ENCODE measurements at places on chromosomes 6 and 20.

- DNase-seq, result no peak
Observed at GRCh38 chr20:52204136-52204535, 12.6 kb upstream of the ZFP64 start.

GRCh38 chr6:6751619-6752023, 163.1 kb downstream of the LY86 start:
- DNase-seq, result no peak

DNA sequence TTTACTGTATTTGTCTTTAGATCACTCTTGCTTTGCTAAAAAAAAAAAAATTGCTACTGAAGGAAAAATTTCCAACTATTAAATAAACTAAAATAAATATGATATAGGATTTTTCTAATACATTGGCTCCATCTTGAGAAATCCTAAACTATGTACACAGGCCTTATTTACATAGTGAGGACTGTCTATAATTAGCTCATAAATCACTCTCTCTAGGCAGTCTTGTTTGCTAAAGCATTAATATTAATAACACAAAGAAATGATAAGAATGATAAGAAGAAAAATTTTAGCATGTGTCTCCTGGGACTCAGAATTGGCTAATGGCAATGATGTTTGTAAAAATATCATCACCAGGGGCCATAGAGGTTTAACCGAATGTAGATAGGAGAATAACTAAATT, 13.3 kb upstream of the CRYBG1 start:
- no peak for DNase-seq

GRCh38 chr20:35226884-35227681, 593 bp downstream of the MMP24 start:
- peak; percentile 19 for DNase-seq

DNA sequence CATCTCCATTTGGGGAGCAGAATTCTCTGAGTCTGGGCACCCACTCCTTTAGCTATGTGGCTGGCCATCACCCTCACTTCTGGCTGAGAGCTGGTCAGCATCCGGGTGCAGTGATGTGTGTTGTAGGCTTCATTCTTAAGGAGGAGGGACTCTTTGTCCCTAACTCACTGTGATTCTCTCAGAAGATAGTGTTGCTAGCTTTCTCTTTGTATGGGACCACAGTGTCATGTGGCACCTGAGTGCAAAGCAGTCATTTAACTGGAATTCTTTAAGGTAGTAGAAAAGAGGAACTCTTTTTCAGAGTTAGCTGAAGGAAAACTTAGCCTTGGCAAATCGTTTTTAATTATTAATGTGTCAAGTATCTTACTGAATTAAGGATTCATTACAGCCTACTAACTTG, 165.9 kb downstream of the JARID2 start:
- no peak for DNase-seq

GRCh38 chr20:42432496-42433334, 757.0 kb downstream of the PTPRT start:
- no peak for DNase-seq

GRCh38 chr6:24891004-24891403, 44.8 kb downstream of the RIPOR2 start:
- DNase-seq, result no peak

- DNase-seq, result no peak
Observed at GRCh38 chr6:102680413-102680812, 1286.9 kb downstream of the GRIK2 start.

GRCh38 chr20:62885896-62886708, 24.5 kb upstream of the TCFL5 start:
- no peak for DNase-seq

DNA sequence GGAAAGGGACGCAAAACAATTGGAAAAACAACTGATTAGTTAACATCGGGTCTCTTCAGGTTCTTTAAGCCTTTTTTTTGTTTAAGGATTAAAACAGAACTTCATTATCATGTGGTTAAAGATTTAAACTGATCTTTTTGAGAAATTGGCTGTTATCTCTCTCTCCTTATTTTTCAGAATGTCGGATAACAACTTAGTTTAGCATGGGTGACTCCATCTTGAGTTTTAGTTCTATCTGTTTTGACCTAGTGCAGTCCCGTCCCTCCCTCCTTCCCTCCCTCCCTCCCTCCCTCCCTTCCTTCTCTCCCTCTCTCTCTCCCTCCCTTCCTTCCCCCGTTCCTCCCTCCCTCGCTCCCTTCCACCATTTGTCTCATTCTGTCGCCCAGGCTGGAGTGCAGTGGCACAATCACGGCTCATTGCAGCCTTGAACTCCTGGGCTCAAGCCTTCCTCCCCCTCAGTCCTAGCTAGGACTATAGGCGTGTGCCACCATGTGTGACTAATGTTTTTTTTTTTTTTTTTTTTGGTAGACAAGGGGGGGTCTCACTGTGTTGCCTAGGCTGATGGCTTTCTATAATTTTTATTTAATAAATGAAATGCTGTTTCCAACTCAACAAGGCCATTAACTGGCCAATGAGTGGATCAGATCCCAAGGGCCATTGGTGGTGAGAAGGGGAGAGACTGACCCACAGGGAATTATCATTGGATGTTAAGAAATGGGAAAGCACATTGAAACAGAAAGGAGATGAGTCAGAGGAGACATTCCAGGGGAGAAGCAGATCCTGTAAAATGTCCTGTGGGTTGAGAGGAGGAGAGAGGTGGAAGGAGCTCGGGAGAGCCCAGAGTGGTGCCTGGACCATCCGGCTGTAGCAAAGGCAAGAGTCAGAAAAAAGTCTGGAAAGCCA, 13.6 kb downstream of the BAK1 start:
- DNase-seq, result no peak

DNA sequence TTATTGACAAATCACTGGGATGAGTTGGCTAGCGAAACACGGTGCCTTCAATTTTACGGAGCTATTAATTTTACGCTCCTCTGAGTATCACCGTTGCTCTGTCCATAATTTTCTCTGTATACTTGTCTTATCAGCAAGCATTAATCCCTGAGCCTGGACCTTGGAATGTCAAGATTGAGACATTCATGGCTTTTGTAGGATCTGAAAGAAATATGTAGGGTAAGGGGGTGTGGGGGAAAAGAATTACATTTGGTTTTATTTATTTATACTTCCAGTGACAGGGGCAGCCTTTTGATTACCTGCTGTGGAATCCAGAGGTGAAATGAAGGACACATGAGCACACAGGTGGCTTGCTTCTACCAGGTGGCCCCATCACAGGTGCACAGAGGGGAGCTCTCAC, 46.6 kb downstream of the DTD1 start:
- DNase-seq, result no peak

- DNase-seq, result no peak
Observed at GRCh38 chr6:29531668-29532067, 27.9 kb downstream of the UBD start.

GRCh38 chr6:149012040-149012545, 265.3 kb downstream of the UST start:
- no peak for DNase-seq

DNA sequence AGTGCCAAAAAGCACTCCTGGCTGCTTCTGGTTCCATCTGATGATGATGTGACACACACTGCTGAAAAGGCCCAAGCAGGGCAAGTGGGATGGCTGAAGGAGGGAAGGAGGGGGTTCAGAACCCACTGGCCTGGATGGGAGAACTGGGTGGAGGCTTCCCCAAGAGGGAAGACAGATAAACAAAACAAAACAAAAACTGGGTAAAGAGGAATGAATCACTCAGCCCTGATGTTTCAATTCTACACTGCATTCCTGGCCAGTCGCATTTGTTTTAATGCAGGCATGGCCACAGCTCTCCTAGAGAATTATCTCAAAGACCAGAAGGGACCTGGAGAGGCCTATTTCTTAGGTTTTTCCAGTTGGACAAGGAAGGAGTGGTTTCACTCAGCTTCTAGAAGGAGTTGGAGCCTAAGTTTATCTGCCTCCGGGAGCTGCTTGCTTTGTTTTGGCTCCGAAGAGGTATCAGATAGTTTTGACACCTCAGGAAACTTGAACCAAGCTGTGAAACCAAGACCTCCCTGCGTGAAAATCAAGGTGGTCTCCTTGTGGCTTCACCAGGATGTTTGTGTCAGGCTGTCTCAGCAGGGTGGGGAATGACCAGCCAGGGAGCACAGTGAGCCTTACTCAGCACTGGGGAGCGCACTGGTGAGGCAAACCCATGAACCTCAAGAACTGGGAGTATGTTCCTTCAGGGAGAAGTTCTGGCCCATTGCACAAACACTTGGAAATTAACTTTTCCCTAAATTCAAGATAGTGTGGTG, 16.1 kb downstream of the TTPAL start:
- DNase-seq, result no peak
